H7 (cell line): ENCODE measurements at places on chromosomes 2 and 18.
A peak's percentile ranks its signal among the peaks of the same experiment; 100 is the strongest.

DNA sequence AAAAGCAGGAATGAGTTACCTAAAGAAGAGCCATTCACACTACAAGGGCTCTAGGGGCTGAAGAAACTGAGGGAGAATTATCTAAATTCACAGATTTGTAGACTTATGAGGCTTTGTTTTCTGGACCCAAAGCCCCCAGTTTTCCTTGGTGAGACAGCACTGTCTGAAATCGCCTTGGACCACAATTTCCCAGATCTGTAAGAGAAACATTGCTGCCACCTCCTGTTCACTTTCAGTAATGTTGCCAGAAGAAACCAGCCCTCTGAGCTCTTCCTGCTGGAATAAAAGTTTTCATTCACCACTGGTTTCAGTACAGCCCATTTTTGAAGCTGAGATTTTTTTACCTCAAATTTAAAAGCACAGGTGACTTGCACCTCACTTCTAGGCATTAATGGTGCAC is 169.2 kb downstream of the CDH20 start:
- DNase-seq: peak; percentile 67

DNA sequence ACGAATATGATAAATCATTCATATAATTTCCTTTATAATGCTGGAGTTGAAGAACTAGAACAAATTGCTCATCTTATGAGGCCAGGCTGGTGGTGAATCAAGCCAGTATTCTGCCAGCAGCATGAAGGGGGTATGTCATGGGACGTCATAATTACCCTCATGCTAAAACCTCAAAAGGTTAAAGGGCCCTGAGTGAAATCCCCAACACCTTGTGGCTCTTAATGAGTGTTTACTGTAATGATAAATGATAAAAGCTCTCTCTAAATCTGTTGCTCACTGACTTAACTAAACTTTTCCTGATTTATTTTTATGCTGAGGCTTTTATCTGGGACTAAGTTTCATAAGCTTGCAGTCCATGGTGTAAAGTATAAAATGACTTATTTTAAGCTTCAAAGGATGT is 18.3 kb upstream of the NEDD4L start:
- no peak for DNase-seq

GRCh38 chr2:214837466-214837865 is 28.0 kb upstream of the BARD1 start:
- peak; percentile 43 for DNase-seq

GRCh38 chr2:142876423-142876822 is 1.0 kb upstream of the KYNU start:
- DNase-seq: no peak

GRCh38 chr18:9188359-9189231 is 52.0 kb downstream of the ANKRD12 start:
- DNase-seq: no peak

DNA sequence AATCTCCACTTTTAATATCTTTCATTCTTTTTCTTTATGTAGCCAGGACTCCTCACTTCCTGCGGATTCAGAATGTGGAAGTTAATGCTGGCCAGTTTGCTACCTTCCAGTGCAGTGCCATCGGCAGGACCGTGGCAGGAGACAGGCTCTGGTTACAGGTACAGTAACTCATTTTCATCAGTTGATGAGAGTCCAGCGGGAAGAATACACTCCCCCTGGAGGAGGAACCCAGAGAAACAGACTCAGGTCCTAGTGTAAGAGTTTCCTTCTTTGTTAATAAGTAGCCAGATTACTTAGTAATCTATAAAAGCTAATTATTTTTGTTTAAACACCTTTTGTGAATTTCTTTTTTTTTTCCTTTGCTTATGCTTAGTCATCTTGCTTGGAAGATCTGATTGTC is 359.4 kb downstream of the PTPRM start:
- peak; percentile 66 for DNase-seq

- no peak for DNase-seq
Measured at GRCh38 chr2:84919885-84920580, 14.6 kb downstream of the TMSB10 start.

DNA sequence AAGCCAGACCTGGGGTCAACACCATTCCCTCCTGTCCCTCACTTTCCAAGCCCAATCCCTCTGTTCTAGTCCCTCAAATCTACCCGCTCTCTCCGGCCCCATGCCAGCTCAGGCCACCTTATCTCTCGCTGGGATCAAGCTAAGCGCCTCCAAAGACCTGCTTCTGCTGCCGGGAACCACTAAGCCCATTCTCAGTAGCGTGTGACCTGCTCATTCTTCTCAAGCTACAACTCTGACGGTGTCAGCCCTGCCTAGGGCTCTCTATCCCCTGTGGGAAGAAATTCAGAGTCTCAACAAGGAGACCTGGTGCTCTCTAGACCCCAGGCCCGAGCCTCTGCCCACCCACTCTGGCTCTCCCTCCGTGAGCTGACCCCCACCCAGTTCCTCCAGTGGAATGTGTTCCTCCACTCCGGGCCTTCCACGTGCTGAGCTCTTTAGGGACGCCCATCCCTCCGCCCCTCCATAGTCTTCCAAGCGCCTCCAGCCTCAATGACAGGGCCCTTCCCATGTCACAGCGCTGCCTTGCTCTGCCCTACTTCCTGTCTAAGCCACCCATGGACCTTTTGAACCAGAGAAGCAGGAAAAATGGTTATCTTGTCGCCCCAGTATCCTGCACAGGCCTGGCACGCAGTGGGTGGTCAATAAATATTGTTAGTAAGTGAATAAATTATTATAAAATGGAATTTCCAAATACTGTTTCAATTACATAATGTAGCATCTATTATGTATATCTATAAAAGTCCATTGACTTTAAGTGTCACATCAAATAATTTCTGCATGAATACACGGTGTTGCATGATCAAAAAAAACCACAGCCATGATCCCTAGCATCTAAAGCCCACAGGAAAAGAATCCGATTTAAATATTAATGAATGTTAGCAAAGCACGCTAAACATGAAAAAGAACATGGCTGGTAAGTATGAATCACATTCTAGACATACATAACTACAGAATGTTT is 127.6 kb downstream of the ZNF516 start:
- DNase-seq: no peak

DNA sequence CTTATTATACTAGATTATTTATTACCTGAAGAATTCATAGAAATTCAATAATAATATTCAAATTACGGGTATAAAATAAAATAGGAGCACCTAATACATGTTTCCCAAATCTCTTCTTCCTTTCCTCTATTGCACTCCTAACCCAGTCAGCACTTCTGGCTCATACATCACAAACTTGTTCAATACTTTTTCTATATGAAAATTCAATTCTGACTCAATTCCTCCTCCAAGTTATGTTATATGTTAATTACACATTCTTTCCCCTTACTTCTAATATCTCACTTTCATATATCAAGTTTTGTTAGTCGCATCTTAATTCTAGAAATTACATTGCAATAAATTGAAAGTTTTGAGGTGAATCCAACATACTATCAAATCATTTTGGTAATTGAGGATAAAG is 17.9 kb upstream of the COL3A1 start:
- no peak for DNase-seq

- DNase-seq: no peak
Measured at GRCh38 chr2:112074506-112074905, 19.4 kb downstream of the TMEM87B start.

- no peak for DNase-seq
Measured at GRCh38 chr2:185274718-185275484, 463.7 kb upstream of the FSIP2 start.

- DNase-seq: no peak
Measured at GRCh38 chr2:63763391-63763941, 78.2 kb upstream of the UGP2 start.
